ENCODE measurements at places on chromosomes 2 and 18. TPM values are rescaled to one million over a fixed set of nuclear protein-coding genes. Genes with fewer than 3 reads are reported as not detected.

- H3K4me3 ChIP-seq = no peak overlapping the region
- no peaks in the 10 kb centered on the region for H3K36me3 ChIP-seq
- no peak for DNase-seq
- H3K4me1 ChIP-seq = no peaks in the 10 kb centered on the region
- no peak overlapping the region for H3K27ac ChIP-seq
Observed at GRCh38 chr18:65081786-65082185, 669.0 kb upstream of the CDH7 start.

L3MBTL4 gene
- not detected for total RNA-seq

DNA sequence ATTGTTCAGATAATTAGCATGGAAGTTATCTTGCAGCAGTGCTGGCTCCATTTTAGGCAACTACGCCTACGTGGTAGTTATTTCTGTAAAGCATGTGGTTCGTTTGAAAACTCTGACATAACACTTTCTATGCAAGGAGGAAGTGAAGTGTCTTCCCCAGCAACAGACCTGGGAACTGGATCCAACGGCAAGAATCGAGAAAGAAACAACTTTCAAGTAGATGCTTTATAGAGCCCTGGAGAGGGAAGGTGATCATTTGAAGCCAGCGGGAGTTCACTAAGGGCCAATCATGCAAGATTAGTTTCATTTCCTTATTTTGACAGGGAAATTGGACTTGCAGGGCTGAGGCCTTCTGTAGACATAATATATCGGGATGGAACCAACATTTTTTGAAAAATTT lies 218.3 kb downstream of the ACKR3 start:
- no peak for DNase-seq
- H3K4me3 ChIP-seq = no peak overlapping the region
- no peak overlapping the region for H3K27ac ChIP-seq
- no peaks in the 10 kb centered on the region for H3K4me1 ChIP-seq
- H3K27me3 ChIP-seq = peaks cover 13% of the 10 kb centered on the region

GRCh38 chr2:99851811-99852210 lies 290.6 kb downstream of the AFF3 start:
- no peak for DNase-seq
- H3K4me1 ChIP-seq = no peaks in the 10 kb centered on the region
- H3K27ac ChIP-seq = no peak overlapping the region
- no peaks in the 10 kb centered on the region for H3K27me3 ChIP-seq
- H3K36me3 ChIP-seq = no peaks in the 10 kb centered on the region

PDE1A gene
- not detected for total RNA-seq

CNTNAP5 gene
- total RNA-seq = not detected

FOXI3 gene
- total RNA-seq = not detected

- no peak overlapping the region for H3K4me3 ChIP-seq
- peaks cover 3% of the 10 kb centered on the region for H3K27me3 ChIP-seq
- H3K27ac ChIP-seq = no peak overlapping the region
- H3K36me3 ChIP-seq = no peaks in the 10 kb centered on the region
- no peak for DNase-seq
- peaks cover 12% of the 10 kb centered on the region for H3K4me1 ChIP-seq
Observed at GRCh38 chr2:188983427-188984064, 9.4 kb downstream of the COL3A1 start.

- no peaks in the 10 kb centered on the region for H3K27me3 ChIP-seq
- no peak for DNase-seq
- H3K27ac ChIP-seq = no peak overlapping the region
- no peak overlapping the region for H3K4me3 ChIP-seq
- no peaks in the 10 kb centered on the region for H3K4me1 ChIP-seq
Observed at GRCh38 chr2:1648241-1649102, 95.8 kb downstream of the PXDN start.

DNA sequence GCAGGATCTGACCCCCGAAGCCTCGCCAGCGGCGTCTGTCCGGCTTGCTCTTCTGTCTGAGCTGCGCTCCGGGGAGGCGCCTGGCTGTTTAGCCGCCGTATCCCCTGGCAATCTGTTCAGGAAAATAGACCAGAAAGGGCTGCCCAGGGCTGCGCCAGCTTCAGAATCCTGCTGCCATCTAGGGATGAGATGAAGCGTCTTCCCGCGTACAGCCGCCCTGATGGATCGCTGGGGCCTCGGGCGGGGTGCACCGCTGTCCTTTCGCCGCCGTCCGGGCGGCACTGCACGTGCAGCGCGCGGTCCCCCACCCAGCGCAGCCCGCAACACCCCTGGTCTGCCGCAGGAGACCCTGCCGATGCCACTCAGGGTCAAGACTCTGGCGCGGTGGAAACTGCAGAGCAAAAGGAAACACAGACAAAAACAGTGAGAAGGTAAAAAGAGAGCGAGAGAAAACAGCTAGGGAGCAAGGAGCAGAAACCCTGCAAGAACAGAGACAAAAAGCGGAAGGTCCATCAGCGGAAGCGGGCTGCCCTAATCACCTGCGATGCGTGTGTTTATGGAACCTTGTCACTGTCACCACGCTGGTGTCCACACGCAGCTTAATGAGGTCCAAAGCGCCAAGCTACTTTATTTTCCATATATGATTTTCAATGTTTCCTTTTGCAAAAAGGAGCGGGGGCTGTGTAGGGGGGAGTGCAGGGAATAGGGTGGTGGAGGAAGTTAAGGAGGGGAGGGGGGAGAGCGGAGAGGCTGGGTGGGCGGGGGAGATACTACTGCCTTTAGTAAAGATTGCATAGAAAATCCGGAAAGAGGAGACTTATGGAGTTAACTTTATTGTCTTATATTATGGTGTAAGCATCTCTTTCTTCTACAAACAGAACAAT lies 2113.3 kb upstream of the PIK3C3 start:
- no peaks in the 10 kb centered on the region for H3K4me1 ChIP-seq
- DNase-seq = no peak
- H3K4me3 ChIP-seq = no peak overlapping the region
- no peaks in the 10 kb centered on the region for H3K36me3 ChIP-seq

DNA sequence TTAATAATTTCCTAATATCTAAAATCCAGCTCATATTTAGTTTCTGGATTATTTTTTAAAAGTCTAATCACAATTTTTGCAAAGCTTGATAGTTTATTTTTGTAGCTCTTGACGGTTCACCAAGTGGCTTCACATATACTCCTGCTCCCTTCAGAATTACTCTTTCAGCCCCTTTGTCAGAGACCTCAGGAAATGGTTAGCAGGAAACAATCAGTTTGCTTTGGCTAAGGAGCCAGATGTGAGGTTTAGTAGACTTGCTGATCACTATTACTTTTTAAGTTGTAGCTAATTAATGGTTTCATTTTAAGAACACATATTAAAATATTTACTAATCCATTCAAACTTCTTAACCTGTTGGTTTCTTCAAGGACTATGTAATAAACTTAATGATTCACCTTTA lies 2.3 kb downstream of the RBBP8 start:
- peak overlapping the region; percentile 57 for H3K4me3 ChIP-seq
- DNase-seq = no peak
- peaks cover 7% of the 10 kb centered on the region for H3K27me3 ChIP-seq
- H3K36me3 ChIP-seq = peaks cover 45% of the 10 kb centered on the region
- H3K27ac ChIP-seq = no peak overlapping the region

- no peak for DNase-seq
- no peaks in the 10 kb centered on the region for H3K27me3 ChIP-seq
- peaks cover 29% of the 10 kb centered on the region for H3K4me1 ChIP-seq
- H3K4me3 ChIP-seq = no peak overlapping the region
Observed at GRCh38 chr2:7749895-7750559, 832.8 kb downstream of the RNF144A start.

DNA sequence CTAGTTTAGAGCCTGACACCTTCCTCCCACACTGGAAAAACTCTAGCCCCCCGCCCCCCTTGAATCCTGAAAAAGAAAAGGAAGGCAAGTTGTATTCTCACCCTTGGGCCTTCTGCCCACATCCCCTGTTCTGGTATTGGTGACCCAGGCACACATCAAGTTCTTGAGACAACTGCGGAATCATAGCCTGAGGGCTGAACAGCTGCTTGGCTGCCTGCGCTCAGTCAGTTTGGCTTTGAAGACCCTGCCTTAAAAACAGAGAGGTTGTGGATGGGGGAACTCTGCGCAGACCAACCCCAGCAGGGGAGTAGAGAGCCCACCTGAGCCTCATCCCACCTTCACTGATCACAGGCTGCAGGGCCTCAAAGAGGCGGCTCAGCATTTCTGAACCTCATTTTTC lies 229.2 kb downstream of the ANAPC1 start:
- peaks cover 4% of the 10 kb centered on the region for H3K27me3 ChIP-seq
- H3K36me3 ChIP-seq = no peaks in the 10 kb centered on the region
- H3K4me3 ChIP-seq = no peak overlapping the region
- H3K4me1 ChIP-seq = peaks cover 2% of the 10 kb centered on the region
- no peak for DNase-seq

DNA sequence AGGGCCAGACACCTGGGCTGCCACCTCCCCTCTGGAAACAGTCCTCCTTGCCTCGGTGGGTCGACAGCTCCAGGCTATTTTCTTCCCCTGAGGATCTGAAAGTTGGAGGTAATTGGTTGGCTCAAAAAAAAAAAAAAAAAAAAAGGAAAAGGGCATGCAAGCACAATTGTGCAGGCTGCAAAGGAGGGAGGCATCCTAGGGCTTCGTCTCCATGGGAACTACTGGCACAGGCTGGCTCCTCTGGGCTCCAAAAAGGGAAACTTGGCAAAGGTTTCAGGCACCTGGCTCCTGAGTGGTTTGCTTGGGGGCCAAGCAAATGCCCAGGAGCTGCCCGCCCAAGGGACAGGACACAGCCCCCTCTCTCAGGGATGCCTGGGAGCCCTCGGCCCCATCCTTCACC lies 1.1 kb upstream of the KCNIP3 start:
- H3K36me3 ChIP-seq = no peaks in the 10 kb centered on the region
- H3K4me1 ChIP-seq = no peaks in the 10 kb centered on the region
- no peak overlapping the region for H3K4me3 ChIP-seq
- no peak overlapping the region for H3K27ac ChIP-seq
- no peaks in the 10 kb centered on the region for H3K27me3 ChIP-seq
- no peak for DNase-seq

DNA sequence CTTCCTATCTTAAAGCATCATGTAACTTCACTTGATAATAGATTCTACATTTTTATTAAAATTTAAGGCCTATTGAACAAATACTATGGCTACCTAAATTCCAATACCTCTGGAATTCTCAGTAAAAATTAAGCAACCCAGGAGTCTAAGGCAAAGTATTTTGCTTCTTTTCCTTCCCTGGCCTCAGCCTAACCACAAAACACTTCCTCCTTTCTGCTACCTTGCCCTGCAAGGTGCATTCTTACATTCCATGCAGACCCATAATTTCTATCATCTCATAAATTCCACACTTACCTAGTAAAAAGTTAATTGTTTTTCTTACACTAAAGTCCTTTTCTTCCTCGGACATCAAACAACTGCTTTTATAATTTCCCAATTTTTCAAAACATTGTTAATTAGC lies 3.7 kb downstream of the MBOAT2 start:
- no peak overlapping the region for H3K4me3 ChIP-seq
- peaks cover 6% of the 10 kb centered on the region for H3K27me3 ChIP-seq
- H3K27ac ChIP-seq = no peak overlapping the region
- DNase-seq = no peak

MYO7B gene
- total RNA-seq = 1.2 TPM

DNA sequence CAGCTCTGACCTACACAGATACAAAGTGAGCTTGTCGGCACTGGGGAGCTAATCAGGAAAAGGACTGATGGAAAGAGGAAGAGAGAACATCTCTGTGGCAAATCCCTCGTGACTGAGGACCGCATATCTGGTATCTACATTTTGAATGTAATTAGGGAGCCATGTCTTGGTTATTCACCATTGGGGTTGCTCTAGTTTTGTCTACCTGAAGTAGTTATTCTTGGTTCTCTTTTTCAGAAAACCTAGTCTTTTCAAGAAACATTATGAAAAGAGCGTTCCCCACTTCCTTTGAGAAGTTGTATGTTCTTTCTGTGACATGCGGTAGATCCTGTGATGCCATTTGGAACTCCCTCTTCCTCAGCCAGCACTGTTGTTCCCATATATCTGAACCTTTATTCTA lies 104.4 kb downstream of the DOCK10 start:
- no peaks in the 10 kb centered on the region for H3K27me3 ChIP-seq
- no peak for DNase-seq
- peak overlapping the region; percentile 87 for H3K27ac ChIP-seq
- peaks cover 55% of the 10 kb centered on the region for H3K36me3 ChIP-seq
- H3K4me1 ChIP-seq = peaks cover 80% of the 10 kb centered on the region
- peak overlapping the region; percentile 67 for H3K4me3 ChIP-seq

DNA sequence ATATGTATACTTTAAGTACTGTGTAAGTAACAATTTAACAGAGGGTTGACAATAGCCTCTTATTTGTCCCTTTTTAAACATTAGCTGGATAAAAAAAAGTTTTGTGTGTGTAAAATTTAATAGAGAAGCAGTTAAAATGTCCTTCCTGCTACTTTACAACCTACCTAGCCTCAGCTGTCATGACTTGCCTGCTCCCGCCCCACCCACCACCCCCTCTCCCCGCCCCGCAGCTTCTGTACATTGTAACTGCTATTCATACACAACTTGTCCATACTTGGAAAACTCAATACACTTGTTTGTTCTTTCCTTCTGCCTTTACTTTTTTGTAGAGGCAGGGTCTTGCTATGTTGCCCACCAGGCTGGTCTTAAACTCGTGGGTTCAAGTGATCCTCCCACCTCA lies 19.5 kb downstream of the RELCH start:
- no peaks in the 10 kb centered on the region for H3K27me3 ChIP-seq
- H3K4me1 ChIP-seq = peaks cover 38% of the 10 kb centered on the region
- H3K27ac ChIP-seq = no peak overlapping the region
- no peak overlapping the region for H3K4me3 ChIP-seq

MC5R gene
- not detected for total RNA-seq

HRH4 gene
- total RNA-seq = not detected

- no peaks in the 10 kb centered on the region for H3K27me3 ChIP-seq
- no peaks in the 10 kb centered on the region for H3K4me1 ChIP-seq
- H3K27ac ChIP-seq = no peak overlapping the region
- DNase-seq = no peak
- no peak overlapping the region for H3K4me3 ChIP-seq
Observed at GRCh38 chr18:9665314-9665713, 42.8 kb upstream of the RAB31 start.

- no peak for DNase-seq
Observed at GRCh38 chr2:32963941-32964340, 17.2 kb downstream of the LTBP1 start.

MAP4K4 gene
- total RNA-seq = 27.3 TPM

CD28 gene
- total RNA-seq = 94.2 TPM

DNA sequence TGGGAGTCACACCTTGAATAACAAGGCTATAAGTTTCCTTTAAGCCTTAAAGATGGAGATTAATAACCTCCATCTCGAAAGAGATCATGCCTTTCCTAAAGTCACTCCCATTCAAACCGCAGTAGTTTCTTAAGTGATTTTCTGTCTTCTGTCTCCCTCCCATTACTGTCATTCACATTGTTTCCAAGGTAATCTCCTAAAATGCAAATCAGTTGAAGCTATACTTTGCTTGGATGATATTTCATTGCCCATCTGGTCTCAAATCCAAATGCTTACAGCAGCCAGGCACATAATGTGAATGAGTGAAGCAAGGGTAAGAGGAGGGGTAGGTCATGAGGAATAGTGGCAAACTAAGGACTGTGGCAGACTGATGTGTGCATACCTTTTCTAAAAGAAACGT lies 116.4 kb downstream of the CCDC141 start:
- no peaks in the 10 kb centered on the region for H3K4me1 ChIP-seq
- no peak overlapping the region for H3K27ac ChIP-seq
- H3K36me3 ChIP-seq = peaks cover 20% of the 10 kb centered on the region
- no peak overlapping the region for H3K4me3 ChIP-seq
- DNase-seq = no peak
